ENCODE measurements at places on chromosomes 12 and 14. TPM values are rescaled to one million over a fixed set of nuclear protein-coding genes. Genes with fewer than 3 reads are reported as not detected.

Gene ALDH2
- 98.0 TPM for total RNA-seq

Gene MYL2
- total RNA-seq = not detected

Gene MYF5
- not detected for total RNA-seq

Gene HOXC13
- not detected for total RNA-seq

Gene SLCO1C1
- under 0.01 TPM for total RNA-seq

Gene SLC38A4
- 0.26 TPM for total RNA-seq

Gene ACVR1B
- total RNA-seq = 16.1 TPM

Gene RPS6KA5
- 0.51 TPM for total RNA-seq

Gene CFAP54
- 0.12 TPM for total RNA-seq

Gene FGF6
- total RNA-seq = not detected

Gene POTEM
- total RNA-seq = not detected

Gene PDE3A
- 3.7 TPM for total RNA-seq

Data from pericardium fibroblast (primary cell).